ENCODE measurements at places on chromosomes 1 and 21.

DNA sequence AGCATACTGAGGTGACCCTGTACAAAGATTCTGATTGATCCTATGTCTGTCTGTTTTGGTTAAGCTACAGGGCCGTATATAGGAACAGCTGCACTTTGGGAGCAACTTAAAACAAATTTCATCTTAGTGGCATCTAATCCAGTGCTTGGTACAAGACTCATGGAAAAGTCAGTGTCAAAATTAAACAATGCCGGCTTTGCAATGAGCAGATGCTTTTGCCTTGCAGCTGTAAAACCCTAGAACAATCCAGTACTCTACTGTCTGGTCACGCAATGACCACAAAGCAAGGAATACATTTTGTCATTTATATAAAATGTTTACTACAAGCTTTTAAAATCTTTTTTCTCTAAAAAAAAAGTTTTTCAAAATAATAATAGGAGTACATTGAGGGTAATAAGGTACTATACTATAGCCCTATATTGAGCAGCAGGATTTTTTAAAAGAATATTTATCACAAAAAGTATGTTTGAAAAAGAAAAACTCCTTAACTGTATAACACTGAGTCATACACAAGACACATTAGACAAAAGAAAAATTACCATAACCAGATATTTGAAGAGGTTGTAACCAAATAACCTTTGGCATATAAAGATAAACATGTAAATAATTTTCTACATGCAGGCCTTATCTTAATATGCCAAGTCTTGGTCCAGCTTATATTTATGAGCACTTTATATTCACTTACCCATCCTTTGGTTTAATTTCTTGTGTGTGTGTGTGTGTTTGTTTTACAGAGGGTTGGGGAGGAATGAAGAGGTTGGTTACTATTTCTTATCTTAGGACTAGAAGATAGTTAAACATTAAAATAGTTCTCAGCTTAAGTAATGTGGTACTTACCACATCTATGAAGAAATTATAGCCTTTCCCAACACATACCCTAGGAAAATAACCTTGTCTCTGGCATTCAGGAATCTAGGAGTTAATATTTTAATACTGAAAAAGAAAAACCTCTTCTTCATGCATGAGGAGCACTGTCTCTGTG is 262.3 kb downstream of the FAF1 start:
- DNase-seq: no peak

DNA sequence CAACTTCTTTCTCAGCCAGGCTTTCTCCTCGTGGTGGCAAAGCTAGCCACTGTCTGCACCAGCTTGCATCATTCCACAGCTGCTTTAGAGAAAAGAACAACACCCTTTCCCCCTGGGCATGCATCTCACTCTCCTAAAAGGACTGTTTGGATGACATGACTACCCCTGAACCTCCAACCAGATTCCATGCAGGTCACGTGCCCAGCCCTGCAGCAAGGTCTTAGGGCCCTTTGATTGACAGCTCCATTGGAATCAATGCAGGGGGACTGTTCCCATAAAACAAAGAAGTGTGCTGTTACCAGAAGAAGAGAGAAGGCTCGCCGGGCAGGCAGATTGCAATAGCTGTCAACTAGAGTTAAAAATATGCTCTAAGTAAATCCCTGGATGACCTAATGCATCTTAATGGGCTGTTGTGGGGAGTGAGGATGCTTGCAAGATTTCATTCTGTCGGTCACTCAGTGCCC is 24.4 kb downstream of the KCNA2 start:
- DNase-seq: no peak

- no peak for DNase-seq
Observed at GRCh38 chr1:247905910-247906503, 10.6 kb downstream of the OR2W3 start.

- no peak for DNase-seq
Observed at GRCh38 chr1:2344744-2345296, 46.5 kb downstream of the MORN1 start.

DNA sequence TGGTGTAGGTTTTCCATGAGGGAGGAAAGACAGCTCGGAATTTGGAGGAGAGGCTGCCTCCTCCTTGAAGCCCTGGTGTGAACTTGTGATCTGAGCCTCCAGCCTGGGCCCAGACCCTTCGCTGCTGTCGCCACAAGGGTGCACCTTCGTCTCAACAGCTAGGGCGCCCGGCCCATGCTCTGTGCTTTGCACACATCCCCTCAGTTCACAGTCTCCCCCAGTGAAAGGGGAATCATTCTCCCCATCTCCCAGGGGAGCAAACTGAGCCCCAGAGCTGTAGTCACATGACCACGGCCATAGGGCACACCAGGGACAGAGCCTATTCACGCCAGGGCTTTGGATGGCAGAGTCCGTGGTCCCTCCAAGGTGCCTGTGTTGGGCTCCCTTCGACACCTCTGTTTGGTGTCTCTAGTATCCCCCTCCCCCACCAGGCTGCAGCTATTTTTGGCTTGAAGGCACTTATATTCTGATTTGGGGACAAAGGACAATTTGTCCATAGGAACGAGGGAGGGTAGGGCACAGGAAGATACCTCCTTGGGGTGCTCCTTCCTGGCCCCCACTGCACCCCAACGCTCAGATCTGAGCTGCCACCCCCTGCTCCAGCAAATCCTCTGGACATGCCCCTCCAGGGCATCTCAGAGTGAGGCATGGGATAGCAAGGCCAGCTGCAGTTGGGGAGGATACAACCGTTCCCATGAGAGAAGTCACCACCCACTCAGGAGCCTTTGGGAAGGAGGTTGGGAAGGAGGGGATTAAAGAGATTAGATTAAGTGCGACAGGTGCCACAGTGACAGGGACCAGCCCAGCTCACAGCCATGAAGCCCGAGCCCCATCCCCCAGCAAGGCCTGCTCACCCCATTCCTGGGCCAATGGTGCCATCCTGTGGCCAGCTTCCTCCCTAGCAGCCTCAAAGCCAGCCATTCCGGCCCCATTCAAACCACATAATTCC is 15.7 kb downstream of the MATN1 start:
- no peak for DNase-seq

DNA sequence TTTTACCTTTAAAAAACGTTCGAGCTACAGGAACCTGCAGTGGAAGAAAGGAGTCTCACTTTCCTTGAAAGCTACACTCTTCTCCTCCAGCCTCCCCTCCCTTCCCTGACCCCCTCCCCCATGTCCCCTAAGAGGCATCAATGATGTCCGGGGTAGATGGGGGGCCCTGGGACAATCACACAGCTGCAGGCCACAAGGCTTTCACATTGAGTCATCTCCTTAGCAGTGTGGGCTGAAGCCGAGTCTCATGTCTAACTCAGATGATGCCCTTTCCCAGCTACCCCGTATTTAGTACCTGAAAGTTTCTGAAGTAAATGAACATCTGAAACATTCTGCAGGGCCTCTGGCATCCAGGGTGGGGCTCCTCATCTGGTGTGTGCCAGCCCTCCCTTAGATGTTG is 6.3 kb upstream of the GPR25 start:
- DNase-seq: no peak

DNA sequence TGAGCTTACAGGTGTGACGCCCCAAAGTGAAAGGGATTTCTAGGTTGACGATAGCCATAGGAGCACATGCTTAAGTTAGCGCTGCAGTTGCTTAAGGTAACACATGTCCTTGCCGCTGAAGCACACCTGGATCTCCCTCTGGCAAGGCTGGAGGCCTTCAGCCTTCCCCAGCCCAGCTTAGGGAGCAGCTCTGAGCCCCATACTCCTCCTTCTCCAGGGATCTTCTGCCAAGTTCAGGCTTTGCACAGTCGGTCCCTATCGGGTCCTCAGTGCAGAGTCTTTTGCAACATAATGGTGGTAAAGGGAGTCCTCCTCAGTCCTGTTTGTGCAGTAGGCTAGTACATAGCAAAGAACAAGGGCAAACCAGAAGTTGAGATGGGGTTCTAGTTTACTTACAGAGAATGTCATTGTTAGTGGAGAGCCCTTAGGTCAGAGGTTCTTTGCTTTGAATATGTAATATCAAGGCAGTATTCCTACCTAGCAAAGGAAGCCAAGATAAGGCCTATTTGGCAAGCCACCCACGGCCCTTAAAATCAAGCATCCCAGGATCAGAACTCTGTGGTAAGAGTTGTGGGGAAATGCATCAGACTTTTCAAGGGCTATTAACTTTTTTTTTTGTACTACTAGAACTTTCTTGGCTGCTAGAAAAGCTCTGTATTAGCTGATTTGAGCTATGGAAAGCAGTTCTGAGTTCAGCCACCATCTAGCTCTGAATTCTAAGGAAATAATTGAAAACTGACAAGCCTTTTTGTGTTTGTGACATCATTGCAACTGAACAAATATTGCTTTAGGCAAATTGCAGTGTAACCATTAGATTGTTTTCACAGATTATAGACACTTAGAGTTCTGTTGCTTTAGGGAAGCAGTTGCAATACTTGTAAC is 1.4 kb downstream of the EVA1C start:
- DNase-seq: no peak

- peak; percentile 41 for DNase-seq
Observed at GRCh38 chr1:9717193-9718005, 65.9 kb downstream of the PIK3CD start.

DNA sequence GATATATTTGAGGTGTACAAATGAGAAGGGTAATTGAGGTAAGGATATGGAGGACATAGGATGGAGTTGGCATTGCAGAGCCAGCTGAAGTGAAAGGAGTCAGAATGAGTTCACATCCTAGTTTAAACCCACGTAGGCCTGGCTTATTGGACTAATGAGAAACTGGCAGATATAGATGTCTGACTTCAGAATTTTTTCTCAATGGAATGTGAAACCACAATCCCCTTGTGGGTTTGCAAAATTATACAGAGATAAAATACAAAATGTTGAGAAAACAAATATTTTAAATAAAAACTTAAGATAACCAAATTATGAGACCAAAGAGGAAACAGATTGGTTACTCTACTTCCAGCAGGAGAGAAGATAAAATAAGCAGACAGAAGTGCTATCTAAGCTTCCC is 277.4 kb upstream of the LRRC7 start:
- DNase-seq: no peak

DNA sequence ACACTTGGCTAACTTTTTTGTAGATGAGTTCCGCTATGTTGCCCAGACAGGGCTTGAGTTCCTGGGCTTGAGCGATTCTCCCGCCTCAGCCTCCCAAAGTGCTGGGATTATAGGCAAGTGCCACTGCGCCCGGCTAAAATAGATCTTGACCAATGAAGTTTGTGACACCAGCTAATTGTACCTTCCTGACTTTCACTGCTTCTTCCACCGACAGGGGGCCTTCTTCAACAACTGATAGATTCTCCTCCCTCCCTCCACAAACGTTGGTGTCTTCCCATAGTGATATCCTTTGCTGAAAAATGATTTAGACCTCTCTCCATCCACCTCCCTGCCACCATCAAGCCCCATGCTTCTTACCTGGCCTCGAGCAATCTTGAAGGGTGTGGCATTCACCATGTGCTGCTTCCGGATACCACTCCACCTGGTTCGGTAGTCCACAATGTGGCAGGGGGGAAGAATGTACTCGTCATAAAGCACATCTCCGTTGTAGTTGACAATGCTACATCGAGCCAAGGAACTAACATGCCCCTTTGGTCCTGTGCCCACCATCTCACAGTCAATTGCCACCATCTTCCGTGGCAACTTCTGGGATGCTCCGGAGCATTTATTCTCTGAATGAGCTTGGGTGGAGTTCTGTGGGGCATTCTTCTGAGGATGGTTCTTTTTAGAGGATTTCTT is 1.6 kb upstream of the METTL25B start:
- DNase-seq: no peak

GRCh38 chr1:241462391-241462790 is 57.2 kb downstream of the FH start:
- no peak for DNase-seq

- no peak for DNase-seq
Observed at GRCh38 chr1:76291191-76291590, 216.6 kb downstream of the ST6GALNAC3 start.

- peak; percentile 65 for DNase-seq
Observed at GRCh38 chr1:59994302-59995198, 68.0 kb upstream of the CYP2J2 start.

DNA sequence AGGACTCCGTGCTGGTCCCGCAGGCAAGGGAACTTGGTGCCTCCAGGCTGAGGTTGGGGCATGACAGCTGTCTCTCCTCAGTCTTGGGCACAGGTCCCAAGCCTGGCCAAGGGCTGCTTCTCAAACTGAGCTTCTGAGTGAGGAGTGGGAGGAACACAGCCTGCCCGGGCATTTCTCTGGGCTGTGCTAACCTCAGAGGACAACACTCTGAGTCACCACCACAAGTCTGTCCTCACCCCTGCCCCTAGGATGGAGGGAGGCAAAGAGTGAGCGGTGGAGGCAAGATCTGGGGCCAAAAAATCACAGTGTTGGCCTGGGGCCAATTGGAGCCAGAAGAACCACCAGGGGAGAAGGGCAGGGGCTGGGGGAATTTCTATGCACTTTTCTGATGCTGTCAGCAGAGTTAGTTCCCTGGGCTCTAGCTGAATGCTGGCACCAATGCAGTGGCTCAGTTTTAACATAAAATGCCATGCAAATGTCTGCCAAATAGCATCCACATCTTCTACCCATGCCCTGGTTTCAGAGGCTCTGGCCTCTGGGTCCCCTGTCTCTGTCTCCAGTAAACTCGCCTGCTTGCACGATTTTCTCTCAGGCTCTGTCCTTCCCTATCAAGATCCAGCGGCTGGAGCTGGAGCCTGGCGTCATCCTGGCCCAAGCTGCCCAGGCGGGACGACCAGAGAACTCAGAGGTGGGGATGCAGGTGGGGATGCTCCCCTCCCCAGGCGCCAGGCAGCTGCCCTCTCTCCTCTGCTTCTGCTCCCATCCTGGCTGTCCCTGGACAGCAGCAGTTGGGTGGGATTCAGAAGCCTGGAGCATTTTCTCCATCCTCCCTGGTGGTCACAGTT is 11.0 kb upstream of the CDK18 start:
- no peak for DNase-seq

Measured in urinary bladder (tissue), 4 donors.